Mesenchymal stem cell (in vitro differentiated cells and primary cell): ENCODE measurements at places on chromosomes 12 and 14.
A peak's percentile ranks its signal among the peaks of the same experiment; 100 is the strongest.

- no peak for DNase-seq
Observed at GRCh38 chr12:132765361-132765760, 3.7 kb upstream of the ANKLE2 start.

GRCh38 chr14:69013943-69014782 lies 35.1 kb upstream of the ACTN1 start:
- DNase-seq, result peak; percentile 90

DNA sequence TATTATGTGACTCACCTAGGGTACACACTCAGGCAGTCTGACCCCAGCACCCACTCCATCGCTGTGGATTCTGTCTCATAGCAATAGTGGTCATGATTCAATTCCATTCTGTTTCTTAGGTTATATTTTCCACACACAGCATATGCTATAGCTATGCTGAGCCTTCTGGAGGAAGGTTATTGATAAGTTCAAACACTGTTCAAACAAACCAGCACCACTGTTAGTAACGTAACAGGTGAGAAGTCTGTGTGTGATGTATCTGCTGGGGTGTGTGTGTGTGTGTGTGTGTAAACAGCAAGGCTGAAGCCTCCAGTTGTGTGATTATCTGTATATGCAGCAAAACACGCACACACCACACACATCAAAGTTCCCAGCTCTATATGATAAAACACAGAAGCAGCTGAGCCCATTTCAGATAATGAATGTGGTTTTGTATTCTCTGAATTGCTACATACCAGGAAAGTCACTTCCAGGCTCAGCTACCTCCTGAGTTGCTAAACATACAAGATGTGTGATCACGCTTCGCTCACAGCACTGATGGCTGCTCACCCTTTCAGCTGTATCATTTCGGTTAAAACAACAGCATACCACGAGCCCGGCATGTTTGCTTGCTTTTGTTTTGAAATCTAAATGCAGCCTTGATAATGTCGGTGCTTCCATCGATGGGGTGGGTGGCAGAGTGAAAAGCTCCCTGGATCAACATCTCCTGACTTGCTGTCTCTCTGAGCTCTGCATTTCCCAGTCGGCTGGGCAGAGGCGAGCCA lies 6.8 kb upstream of the SYNE3 start:
- DNase-seq, result peak; percentile 82

DNA sequence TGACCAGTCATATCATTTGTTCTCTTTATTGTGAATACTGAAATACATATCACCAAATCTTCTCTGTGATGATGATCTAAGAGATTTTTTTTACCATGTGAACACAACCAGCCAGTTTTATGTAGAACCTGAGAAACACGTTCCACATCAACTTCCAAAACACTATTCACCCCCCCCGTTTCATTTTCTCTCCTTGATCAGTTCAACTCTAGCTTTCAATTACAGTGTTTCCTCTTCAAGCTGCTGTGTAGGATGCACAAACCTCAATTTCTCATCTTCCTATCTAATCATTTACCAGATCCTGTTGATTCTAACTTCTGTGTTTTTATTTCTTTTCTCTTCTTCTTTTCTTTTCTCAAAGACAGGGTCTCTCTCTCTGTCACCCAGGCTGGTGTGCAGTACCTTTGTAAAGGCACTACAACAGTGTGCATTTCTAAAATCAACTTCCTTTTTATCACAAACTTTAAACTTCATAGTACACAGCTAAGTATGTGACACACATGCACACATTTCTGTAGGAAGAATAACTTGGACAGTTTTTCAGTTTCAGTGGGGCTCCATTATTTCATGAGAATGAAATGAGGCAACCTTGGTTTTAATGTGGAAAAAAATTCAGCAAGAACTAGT lies 149.9 kb upstream of the FBXO33 start:
- no peak for DNase-seq

DNA sequence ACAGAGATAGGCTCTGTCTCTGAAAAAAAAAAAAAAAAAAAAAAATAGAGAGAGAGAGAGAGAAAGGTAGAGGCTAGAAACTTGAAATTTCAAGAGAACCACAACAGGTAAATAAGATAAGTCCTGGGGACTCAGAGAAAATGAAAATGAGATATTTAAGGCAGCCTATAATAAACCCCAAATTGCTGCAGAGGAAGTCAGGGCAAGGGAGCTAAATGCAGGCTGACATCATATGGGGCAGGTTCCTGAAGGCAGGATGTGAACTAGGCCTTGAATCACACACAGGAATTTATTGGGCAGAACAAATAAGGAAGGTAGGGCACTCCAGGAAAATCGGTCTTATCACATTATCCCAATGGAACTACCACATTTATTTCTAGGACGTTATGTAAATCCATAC lies 54.9 kb upstream of the NUDT4 start:
- DNase-seq, result no peak

- peak; percentile 83 for DNase-seq
Observed at GRCh38 chr12:59055204-59055860, 135.0 kb upstream of the LRIG3 start.

DNA sequence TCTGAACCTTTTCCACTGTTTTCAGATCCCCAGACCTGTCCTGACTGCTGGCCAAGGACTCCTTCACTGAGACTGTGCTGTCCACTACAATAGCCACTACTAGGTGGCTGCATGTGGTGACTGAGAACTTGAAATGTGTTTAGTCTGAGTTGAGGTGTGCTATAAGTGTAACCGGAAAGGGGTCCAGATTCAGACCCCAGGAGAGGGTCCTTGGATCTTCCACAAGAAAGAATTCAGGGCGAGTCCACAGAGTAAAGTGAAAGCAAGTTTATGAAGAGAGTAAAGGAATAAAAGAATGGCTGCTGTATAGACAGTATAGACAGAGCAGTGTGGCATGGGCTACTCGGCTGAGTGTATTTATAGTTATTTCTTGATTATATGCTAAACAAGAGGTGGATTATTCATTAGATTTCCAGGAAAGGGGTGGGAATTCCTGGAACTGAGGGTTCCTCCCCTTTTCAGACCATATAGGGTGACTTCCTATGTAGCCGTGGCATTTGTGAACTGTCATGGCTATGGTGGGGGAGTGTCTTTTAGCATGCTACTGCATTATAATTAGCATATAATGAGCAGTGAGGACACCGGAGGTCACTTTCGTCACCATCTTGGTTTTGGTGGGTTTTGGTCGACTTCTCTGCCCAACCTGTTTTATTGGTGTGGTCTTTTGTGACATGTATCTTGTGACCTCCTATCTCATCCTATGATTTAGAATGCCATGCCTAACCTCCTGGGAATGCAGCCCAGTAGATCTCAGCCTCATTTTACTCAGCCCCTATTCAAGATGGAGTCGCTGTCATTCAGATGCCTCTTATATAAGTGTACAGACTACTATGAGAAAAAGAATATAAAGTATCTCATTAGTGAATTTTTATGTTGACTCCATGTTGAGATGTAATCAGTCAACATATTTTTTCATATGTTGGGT lies 70.0 kb upstream of the SRSF5 start:
- peak; percentile 38 for DNase-seq
